ENCODE measurements at places on chromosomes 13 and 19.

GRCh38 chr13:114067381-114067885 lies 65.0 kb downstream of the RASA3 start:
- peak; percentile 79 for DNase-seq

DNA sequence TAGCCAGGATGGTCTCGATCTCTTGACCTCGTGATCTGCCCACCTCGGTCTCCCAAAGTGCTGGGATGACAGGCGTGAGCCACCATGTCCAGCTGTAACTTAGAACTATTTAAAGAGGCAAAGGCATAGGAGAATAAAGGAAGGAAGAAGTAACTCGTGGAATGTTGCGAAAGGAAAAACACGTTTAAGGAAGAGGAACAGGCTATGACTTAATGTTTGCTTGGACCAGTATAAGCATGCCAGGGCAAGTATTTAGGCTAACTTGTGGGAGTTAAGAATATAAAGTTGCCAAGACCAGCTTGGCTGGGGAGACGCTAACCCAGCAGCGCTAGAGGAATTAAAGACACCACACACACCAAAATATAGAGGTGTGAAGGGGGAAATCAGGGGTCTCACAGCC lies 33.5 kb downstream of the ZNF844 start:
- DNase-seq = no peak

GRCh38 chr13:110161112-110161882 lies 145.7 kb downstream of the COL4A1 start:
- DNase-seq = no peak

DNA sequence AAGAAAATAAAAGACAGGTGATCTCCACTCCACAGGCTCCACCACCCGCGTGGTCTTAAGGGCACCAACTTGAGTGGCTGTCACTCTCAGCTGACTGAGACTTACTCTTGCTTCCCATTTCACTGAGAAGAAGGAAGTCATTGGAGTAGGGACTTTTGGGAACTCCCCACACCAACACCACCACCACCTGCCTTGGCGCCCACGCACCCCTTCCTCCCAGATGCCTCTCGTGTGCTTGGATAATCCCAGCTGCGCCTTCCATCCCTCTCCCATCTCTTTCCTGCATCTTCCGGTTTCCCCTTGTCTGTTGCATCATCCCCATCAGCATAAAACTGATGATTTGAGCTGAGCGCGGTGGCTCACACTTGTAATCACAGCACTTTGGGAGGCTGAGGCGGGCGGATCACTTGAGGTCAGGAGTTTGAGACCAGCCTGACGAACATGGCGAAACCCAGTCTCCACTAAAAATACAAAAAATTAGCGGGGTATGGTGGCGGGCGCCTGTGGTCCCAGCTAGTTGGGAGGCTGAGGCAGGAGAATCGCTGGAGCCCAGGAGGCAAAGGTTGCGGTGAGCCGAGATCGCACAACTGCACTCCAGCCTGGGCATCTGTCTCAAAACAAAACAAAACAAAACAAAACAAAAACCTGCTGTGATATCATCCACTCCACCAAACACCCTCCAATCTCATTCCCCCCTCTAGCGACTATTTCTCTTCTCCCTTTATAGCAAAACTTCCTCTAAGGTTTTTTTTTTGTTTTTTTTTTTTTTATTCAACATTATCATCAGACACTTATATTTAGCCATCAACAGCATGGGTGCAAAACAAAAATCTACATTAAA lies 25.5 kb downstream of the AP2S1 start:
- DNase-seq = no peak

DNA sequence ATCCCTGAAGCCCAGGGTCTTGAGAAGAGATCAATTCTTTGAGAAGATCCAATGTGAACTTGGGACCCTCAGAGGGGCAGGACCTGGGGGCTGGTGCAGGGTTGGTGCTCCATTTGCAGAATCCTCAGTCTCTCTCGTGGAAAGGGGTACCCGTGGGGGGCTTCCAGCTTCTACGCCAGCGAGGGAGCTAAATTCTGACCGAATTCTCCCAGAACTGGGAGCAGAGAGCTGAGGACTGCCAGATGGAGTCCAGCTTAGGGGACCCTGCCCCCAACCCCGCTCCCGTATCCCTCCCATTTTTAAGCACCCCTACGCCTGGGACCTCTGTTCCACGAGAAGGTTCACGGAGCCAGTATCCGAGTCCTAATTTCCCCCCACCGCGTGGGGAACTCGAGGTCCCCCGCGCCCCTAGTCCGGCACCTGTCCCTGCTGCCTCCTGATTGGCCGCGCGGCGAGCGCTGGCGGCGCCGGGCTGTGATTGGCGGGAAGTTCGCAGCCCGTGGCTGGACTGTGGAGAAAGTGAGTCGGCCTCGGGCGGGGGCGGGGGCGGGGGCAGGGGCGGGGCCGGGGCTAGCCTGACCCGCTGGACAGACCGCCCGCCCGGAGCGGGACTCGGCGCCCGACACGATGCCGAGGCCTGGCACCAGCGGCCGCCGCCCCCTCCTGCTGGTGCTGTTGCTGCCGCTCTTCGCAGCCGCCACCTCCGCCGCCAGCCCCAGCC lies 4.4 kb upstream of the LTBP4 start:
- DNase-seq = no peak

- DNase-seq = peak; percentile 69
Measured at GRCh38 chr19:42140125-42140754, 8.0 kb upstream of the POU2F2 start.

DNA sequence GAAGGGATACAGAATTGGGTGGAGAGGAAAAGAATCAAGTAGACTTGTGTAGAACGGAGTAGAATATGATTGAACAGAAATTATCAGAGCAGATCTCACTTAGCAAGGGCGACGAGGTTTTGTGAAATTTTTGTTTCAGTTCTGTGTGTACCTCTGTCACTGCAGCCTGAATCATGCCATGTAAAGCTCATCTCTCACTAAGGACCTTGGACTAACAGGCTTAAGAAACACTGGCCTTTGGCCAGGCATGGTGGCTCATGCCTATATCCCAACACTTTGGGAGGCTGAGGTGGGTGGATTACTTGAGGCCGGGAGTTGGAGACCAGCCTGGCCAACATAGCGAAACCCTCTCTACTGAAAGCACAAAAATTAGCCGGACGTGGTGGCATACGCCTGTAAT lies 62.6 kb downstream of the MYH14 start:
- DNase-seq = no peak

DNA sequence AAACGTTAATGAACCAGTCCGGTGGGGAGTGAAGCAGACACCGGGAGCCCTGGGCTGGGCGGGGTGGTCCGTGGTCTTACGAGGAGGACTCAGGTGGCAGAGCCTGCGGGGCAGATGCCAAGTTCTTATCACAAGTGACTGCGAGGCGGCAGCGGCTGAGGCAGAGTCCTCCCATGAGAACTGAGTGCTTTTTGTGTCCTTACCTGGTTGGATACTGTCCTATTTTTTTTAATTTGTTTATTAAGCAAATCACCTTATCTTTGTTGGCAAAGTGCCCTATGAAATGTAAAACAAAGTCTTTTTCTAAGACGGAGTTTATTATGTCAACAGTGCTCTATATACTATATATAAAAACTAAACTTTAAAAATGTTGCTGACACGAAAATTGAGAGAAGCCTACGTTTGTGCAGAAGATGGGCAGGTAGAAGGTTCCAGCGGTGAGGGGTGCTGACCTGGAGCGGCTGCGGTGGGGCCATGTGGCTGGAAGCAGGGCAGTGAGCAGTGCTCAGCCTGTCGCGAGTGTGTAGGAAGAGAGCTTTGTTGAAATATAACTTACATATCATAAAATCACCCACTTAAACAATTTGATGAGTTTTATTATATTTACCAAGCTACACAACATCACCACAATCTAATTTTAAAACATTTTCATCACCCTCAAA lies 82.2 kb downstream of the ATP11A start:
- DNase-seq = no peak

DNA sequence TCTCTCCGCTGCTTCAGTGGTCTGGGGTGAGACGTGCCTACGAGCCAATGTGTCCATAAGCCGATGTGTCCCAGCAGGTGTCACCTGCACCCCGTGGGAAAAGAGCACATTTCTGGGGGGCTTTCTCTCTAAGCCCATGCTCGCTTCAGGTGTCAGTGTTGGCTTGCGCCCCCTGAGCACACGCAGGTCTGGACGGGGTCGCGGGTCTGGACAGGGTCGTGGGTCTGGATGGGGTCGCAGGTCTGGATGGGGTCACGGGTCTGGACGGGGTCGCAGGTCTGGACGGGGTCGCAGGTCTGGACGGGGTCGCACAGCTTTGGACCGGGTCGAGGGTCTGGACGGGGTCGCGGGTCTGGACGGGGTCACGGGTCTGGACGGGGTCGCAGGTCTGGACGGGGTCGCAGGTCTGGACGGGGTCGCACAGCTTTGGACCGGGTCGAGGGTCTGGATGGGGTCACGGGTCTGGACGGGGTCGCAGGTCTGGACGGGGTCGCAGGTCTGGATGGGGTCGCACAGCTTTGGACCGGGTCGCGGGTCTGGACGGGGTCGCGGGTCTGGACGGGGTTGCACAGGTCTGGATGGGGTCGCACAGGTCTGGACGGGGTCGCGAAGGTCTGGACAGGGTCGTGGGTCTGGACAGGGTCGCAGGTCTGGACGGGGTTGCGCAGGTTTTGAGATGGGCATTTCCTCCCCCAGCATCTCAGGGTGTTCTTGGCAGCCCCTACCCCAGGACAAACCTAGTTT lies 24.5 kb upstream of the TFDP1 start:
- DNase-seq = no peak

DNA sequence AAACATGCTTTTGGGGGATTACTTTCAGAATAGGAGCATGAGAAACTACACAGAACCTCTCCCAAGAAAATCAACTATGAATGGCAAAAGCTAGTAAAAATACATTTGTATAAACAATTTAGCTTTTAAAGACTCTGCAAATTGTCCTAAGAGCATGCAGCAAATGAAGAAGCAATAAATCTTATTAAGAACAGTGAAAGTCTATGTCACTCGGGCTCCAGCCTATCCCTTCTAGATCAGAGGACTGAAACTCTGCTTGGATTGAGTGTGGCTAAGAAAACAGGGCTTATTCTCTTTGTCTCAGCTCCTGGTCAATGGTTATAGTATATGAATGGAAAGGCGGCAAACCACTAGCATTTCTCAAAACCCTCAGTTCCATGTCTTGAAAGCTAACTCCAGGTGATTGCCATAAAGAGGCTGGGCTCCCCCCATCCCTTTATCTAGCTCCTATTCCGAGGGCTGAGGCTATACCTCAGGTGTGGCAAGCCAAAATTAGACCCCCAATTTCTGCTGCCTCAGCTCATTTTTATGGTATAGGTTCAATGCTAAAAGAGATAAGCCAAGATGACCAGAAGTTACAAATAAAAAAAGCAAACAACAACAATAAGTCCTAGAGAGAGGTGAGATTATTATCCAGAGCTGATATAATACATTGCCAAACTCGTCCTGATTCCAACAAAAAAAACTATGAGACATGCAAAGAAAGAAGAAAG lies 953.2 kb downstream of the SLITRK6 start:
- no peak for DNase-seq

DNA sequence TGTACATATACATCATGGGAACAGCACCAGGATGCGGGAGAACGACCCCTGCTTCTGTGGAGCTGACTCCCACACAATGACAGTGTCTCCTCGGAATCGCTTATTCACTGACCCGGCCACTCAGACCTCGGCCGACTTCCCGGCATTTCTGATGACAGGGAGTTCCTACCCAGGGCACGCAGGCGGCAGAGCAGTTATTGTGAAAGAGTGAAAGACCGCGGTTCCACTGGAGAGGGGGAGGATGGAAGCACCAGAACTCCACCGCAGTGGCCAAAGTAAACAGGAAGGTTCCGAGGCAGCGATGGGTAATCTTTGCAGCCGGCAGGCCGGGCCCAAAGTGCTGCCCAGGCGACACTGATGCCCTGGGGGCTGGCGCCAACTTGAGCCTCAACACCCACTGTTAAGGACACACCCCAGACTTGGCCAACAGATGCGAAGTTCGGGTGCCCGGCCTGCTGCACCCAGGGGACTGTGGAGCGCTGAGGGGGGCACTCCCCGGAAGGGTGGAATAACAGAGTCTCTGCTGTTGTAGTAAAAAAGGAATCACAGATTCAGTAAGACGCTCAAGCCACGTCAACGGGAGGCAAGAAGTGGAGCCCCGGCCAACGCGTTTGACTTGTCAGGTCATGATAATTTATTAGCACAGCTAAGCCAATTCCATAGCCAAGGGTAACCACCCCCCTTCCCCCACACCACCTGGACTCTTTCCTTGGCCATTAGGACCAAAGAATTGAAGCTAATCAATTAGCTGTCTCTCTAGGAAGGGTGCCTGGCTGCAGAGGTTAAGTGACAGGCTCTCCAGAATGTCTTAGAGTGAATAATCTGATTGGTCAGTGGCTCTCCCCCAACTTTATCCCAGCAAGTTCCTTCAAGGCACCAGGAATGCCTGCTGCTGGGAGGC lies 5.8 kb downstream of the MLLT1 start:
- DNase-seq = no peak

- DNase-seq = no peak
Measured at GRCh38 chr19:56377105-56377924, 16.0 kb downstream of the ZNF582 start.

DNA sequence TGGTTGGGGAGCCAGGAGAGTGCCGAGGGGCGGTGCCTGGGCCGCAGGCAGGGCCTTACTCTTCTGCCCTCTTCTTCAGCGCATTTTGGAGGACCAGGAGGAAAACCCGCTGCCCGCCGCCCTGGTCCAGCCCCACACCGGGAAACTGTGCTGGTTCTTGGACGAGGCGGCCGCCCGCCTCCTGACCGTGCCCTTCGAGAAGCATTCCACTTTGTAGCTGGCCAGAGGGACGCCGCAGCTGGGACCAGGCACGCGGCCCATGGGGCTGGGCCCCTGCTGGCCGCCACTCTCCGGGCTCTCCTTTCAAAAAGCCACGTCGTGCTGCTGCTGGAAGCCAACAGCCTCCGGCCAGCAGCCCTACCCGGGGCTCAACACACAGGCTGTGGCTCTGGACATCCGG lies 9.4 kb downstream of the PGLS start:
- DNase-seq = no peak

GRCh38 chr13:72431981-72432682 lies 295.3 kb downstream of the MZT1 start:
- no peak for DNase-seq

DNA sequence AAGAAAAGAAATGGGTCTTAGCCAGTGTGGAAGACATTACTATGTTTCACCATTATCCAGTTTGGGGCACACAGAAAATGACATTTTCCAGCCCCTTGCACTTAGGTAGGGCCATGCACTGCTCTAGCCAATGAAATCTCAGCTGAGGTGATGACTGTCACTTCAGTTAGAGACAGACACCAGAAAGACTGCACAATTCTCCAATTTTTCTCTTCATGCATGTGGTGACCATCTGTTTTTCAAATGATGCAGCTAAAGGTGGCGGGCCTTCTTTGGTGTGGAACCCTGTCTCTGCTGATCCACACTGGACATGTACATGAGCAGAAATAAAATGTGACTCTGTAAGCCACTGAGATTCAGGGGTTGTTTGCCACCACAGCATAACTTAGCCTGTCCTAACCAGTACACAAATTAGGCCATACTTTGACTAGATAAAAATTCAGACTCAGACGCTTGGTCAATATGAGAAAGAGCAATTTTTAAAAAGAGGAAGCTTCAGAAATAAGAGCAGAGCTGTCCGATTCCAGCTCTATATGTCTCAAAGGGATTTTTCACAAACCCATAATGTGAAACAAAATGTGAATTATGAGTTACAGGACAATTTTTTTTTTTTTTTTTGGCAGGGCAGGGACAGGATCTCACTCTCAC lies 6.7 kb downstream of the ZNF565 start:
- no peak for DNase-seq
